ENCODE measurements at places on chromosomes 16 and 17.

DNA sequence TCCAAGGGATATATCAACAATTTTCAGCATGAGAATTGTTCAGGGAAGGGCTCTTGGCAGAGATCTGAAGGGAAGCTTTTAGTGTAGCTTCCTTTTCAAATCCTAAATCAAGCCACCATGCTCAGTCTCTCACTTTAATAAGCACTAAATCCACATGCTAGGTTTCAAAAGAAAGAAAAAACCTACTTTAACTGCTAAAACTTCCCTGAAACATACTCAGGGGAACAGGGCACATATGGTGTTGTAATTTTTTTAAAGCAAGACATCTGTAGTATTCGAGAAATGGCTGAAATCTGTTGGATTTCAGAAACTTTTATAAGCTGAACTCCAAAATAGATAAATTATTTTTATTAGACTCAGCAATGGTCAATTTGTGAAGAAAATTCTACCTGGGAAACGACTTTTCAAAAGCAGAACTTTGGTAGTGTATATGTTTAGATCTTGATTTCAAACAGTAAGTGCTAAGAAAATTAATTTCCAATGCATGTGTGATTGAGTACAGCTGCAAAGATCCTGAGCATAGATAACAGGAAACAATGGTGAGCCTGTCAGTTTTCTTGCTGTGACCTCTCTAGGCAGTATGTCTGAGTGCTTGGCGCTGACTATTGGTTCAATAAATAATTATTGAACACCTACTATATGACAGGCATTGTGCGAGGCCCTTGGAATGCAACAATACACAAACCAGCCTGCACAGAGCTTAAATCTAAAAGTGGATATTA lies 804.5 kb upstream of the SOX9 start:
- no peak for DNase-seq

- DNase-seq = no peak
Observed at GRCh38 chr17:61805399-61805798, 57.9 kb downstream of the BRIP1 start.

DNA sequence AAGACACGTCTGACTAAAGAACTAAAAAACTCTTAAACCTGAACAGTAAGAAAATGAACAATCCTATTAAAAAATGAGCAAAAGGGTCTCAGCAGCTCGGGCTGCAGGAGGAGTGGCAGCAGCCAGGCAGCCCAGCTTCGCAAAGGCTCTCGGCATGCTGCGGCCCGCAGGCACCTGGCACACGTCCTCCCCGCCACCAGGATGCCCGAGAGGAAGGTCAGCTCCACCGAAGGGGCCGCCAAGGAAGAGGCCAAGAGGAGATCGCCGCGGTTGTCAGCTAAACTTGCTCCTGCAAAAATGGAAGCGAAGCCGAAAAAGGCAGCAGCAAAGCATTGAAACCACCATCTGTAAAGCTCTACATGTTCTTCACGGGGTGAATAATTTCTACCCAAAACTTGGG lies 173.5 kb downstream of the BCAS3 start:
- DNase-seq = no peak

GRCh38 chr16:67349172-67349571 lies 22.6 kb downstream of the LRRC36 start:
- DNase-seq = no peak

- no peak for DNase-seq
Observed at GRCh38 chr17:54744750-54745149, 155.9 kb upstream of the TOM1L1 start.

GRCh38 chr16:80591071-80591915 lies 50.5 kb downstream of the DYNLRB2 start:
- no peak for DNase-seq
